Right ventricle myocardium superior (tissue), 1 donor: ENCODE measurements at places on chromosomes 4 and X.

GRCh38 chr4:52052475-52052780, 1.3 kb downstream of the SPATA18 start:
- no peak for DNase-seq

GRCh38 chr4:183987987-183988392, 82.9 kb downstream of the STOX2 start:
- peak; percentile 71 for DNase-seq

- peak; percentile 26 for DNase-seq
Measured at GRCh38 chrX:267771-268261, 13.4 kb upstream of the PLCXD1 start.

DNA sequence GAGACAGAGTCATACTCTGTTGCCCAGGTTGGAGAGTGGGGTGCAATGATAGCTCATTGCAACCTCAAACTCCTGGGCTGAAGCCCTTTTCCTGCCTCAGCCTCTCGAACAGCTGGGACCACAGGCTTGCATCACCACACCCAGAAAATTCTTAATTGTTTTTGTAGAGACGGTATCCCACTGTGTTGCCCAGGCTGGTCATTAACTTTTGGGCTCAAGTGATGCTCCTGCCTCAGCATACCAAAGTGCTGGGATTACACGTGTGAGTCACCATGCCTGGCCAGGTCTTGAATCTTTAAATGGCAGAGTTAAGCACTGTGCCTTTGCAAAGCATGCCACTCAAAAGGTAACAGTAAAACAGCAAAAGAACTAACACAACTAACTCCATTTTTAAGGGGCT, 28.6 kb upstream of the BBS12 start:
- no peak for DNase-seq
